HS-27A (cell line): ENCODE measurements at places on chromosomes 7 and 10.

DNA sequence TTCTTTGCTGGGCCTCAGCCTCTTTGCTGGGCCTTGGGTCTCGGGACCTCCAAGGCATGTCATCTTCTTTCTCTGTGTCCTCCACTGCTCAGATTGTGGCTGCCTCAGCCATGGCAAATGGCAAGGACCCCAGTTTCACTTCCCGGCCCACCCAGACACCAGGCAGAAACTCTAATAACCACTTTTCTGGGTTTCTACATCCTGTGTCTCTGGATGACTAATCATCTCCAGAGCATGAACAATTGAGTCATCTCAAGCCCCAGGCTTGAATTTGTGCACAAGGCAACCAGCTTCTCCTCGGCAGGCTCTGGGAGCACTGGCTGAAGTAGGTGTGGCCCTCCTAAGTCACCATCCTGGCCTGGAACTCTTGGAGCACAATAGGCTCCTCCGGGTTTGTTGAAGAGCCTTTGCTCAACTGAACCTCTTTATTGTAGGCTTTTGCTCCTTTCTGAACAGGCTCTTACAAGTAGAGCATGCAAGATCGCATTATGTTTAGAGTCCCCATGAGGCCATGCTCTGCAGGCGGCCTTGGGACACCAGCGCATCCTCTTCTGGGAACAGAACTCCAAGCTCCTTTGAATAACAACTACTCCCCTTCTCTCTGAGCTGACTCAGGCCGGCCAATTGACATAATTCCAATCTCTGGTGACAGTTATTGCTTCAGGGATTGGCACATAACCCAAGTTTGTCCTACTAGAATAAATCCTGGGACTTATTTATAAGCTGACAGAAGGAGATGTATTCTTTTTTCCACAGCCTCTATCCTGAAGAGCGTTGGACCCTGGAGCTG lies 218.1 kb downstream of the WDR11 start:
- no peak for DNase-seq

DNA sequence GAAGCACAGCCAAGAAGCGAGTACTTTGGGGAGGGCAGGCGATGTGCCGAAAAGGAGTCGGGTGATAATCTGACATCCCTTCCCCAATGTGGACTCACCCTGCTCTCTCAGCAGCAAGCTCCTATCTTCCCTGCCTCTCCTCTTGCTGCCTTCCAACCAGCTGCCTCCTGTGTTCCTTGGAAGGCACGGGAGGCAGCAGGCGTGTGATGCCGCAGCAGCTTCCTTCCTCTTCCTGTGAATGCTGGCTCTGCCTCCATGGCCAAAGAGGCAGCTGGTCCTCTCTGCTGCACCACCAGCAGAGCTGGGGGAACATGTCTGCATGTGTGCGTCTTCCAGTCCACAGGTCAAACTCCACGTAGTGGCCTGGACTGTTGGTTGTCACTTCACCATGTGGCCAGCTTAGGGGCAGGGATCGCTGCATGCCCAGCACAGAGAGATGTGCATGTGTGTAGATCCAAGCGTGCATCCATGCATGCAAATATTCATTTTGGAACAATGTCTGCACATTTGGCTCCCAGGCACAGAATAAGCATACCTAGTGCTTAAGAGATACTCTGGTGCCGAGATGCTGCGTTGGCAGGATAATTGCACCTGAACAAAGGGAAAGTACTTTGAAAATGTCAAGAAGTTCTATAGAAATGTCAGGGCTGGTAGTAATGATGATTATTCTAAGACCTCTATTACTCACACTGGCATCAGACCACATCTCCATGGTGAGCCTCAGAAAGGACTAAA lies 499.8 kb downstream of the PLXNA4 start:
- no peak for DNase-seq

DNA sequence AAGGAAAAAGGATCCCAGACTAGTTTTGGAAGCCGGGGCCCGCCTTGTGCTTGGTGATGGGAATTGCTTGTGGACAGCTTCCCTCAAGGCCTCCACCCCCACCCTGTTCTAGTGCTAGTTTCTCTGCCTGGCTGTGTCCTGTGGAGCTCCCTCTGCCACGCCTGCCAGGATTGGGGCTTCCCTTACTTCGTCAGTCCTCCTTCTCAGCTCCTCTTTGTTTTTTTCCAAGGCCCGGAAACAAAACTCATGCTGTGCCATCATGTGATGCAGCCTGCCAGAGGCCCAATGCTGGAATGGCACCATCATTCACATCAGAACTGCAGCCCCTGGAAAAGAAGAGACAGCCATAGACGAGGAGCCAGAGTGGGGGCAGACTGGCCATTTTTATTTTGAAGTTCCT lies 11.2 kb downstream of the YKT6 start:
- no peak for DNase-seq

GRCh38 chr7:98168904-98169621 lies 42.2 kb upstream of the BHLHA15 start:
- DNase-seq: no peak

- no peak for DNase-seq
These were observed 53.1 kb upstream of the KDM7A start for GRCh38 chr7:140229591-140230515.

DNA sequence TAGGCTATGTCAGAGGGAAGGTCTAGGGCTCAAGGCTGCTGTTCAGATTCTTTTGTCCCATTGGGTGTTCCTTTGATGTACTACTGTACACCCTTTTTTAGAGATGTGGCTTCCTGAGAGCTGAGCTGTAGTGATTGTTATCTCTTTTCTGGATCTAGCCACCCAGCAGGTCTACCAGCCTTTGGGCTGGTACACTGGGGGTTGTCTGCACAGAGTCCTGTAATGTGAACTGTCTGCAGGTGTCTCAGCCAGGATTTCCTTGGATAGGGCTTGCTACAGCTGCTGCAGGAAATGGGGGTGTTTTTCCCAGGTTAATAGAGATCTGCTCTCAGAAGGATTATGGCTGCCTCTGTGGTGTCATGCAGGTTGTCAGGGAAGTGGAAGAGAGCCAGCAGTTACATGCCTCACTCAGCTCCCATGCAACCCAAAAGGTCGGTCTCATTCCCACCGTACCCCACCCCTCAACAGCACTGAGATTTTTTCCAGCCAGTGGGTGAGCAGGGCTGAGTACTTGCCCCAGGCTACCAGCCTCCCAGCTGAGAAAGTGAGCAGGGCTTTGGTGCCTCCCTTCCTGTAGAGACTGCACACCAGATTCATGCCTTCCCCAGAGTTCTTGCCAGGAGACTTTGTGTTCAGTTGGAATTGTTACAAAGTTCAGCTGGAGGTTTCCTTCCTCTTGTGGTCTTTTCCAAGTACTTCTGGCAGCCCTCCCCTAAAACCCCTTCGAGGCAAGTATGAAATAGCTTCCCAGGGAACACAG lies 63.3 kb downstream of the ZNF107 start:
- no peak for DNase-seq

- no peak for DNase-seq
These were observed 94.0 kb downstream of the SLC37A3 start for GRCh38 chr7:140304191-140304799.

- no peak for DNase-seq
These were observed 11.4 kb downstream of the INHBA start for GRCh38 chr7:41691286-41692190.

GRCh38 chr7:52475001-52475582 lies 560.3 kb upstream of the POM121L12 start:
- DNase-seq: no peak

GRCh38 chr10:70964245-70964644 lies 75.9 kb upstream of the PCBD1 start:
- no peak for DNase-seq

GRCh38 chr7:51789489-51789888 lies 472.9 kb upstream of the COBL start:
- DNase-seq: no peak

DNA sequence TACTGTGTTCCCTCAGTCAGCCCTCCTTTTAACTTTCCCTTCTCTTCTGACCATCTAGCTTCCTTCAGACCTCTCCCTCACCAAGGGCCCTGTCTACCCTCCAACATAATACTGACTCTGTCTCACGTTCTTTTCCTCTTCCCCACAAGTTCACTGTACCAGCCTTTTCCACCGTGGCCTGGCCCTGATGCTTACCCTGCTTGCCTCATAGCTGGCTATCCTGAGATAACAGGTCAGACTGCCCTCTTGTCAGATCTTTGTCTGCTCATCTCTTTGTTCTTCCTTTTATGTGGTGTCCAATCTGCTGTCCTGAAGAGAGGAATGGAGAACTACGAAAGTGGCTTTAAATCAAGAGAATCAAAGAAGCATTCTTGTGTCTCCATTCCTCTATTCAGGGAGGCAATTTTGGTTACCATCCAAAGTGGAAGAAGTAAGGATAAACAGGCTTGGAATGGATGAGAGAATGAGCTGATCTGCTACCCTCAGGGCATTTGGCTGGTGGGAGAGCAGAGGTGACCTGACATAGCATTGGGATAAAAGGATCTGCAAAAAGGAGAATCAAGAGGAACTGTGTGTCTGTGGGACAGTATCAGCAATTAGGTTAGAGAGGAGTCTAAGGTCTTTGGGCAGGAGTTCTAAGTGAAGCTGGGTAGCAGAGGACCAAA lies 8.1 kb downstream of the BTAF1 start:
- DNase-seq: no peak

DNA sequence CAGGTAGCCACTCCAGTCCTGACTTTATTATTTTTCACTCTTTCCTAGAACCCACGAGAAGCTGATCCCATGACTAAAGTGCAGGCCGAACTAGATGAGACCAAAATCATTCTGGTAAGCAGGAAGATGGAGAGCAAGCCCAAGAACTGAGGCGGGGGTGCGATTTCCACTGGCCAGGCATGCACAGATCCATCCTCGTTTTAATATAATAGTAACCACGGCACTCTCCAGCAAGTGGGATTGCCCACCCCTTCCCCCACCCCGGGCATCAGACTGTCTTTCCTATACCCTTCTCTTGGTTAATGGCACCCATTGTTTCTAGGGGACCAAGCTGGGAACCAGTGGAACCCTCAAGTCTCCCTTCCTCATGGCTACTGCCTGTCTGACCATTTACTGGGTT lies 7.3 kb downstream of the YKT6 start:
- DNase-seq: no peak

- DNase-seq: no peak
These were observed 216.2 kb downstream of the KIAA1217 start for GRCh38 chr10:24425151-24425550.

- DNase-seq: no peak
These were observed 73.5 kb upstream of the PRR15 start for GRCh38 chr7:29490094-29490607.

DNA sequence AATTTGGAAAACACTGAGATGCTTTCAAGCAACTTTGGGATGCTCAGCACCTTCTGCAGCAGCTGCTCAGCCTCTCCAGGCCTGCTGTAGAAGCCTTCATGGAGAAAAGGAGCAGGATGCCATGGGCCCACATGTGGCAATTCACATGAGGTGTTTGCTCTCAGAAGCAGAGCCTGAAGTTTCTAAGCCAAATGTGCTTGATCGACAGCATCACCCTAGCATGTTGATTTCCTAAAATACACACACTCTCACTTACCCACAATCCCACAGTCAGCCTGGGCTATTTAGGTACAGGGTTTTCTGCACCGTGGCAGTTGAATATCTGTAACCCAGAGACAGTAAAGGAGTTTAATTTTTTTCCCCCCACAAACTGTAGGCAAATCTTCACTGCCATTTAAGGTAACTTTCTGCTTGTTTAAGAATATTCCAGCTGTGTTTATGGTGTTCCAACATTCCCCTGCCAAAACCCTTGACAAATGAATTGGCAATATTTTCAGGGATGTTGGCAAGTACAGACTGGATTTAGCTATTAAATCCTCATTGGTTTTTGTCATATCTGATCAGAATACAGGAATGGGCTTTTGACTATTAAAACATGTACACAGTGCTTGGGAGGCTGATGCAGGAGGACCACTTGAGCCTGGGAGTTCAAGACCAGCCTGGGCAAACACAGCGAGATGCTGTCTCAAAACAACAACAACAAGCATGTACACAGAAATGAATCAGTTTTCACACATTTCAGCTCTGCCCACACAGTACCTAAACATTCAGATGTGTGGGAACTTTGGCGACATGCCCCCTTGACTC lies 244.2 kb downstream of the CELF2 start:
- DNase-seq: no peak

DNA sequence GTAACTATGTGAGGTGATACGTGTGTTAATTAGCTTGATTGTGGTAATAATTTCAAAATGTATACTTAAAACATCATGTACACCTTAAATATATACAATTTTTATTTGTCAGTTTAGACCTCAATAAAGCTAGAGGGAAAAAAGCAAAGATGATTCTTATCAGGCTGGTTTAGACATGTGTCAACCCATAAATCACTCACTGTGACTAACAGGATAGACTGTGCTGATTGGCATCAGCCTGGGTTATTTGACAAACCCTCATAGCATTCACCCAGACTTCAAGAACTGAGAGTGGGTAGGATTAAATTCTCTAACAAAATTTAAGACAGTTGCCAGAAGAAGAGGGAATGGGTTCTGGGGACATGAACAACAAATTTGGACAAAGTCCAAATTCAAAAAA lies 73.8 kb upstream of the TMEM140 start:
- no peak for DNase-seq

GRCh38 chr7:42332605-42333222 lies 95.7 kb upstream of the GLI3 start:
- no peak for DNase-seq

DNA sequence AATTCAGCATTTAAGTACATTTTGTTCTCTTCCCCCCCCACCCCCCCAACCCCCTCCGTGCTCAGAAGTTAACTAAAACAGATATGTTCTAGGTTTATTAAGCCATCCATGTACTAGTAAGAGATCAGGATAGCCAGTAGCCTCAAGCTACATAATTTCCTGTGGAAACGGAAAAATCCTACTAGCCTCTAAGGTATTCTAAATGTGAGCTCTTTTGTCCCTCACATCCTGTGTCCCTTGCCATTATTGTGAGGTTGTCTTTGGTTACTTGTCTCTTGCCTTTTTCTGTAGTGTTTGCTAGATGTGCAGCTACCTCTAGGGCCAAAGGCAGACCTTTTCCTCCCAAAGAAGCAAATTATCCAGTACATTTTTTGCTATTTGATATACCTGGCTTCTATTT lies 92.1 kb downstream of the BTRC start:
- no peak for DNase-seq

DNA sequence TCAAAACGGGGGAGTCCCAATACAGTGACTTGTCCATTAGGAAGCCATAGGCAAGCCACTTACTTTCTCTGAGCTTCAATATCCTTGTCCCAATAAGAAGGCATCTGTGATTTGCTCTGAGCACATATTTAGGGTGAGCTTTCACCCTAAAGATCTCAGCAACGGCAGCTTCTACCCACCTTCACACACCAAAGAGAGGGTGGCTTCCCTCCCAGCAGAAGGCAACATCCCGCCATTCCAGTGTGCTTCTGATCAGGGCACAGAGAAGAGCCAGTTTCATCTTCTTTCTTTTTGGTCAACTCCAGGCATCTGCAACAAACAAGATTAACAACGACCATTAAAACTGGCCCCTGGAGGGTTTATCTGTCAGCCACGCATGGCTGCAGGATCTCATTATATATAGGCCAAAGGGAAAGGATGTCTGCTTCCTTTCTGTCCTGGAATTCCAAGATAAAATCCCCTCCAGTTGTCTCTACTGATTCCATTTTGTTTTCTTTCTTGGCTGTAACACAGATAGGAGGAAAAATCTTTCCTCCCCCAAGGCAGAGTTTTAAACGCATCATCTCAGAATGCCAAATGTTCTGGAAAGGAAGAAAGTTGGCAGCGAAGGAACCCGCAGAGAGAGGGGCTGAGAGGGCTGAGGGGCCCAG lies 491 bp upstream of the SH2D4B start:
- no peak for DNase-seq
